ENCODE measurements at places on chromosomes 3 and 15.

- H3K27ac ChIP-seq: no peak overlapping the region
- no peaks in the 10 kb centered on the region for H3K4me1 ChIP-seq
- no peak for DNase-seq
- H3K36me3 ChIP-seq: peaks cover 58% of the 10 kb centered on the region
- H3K4me3 ChIP-seq: no peak overlapping the region
These were observed 26.3 kb downstream of the KCNMB3 start for GRCh38 chr3:179224584-179224983.

GRCh38 chr3:10935846-10936631, 56.5 kb upstream of the SLC6A1 start:
- H3K4me1 ChIP-seq: no peaks in the 10 kb centered on the region
- DNase-seq: no peak
- H3K4me3 ChIP-seq: no peak overlapping the region
- no peaks in the 10 kb centered on the region for H3K36me3 ChIP-seq
- H3K27ac ChIP-seq: no peak overlapping the region

GRCh38 chr15:35141743-35142471, 56.8 kb upstream of the NANOGP8 start:
- no peak overlapping the region for H3K27ac ChIP-seq
- no peaks in the 10 kb centered on the region for H3K36me3 ChIP-seq
- H3K27me3 ChIP-seq: no peaks in the 10 kb centered on the region
- no peaks in the 10 kb centered on the region for H3K4me1 ChIP-seq

GRCh38 chr3:57206423-57206822, 6.6 kb upstream of the HESX1 start:
- no peaks in the 10 kb centered on the region for H3K4me1 ChIP-seq
- H3K4me3 ChIP-seq: no peak overlapping the region
- no peaks in the 10 kb centered on the region for H3K27me3 ChIP-seq
- no peak overlapping the region for H3K27ac ChIP-seq

DNA sequence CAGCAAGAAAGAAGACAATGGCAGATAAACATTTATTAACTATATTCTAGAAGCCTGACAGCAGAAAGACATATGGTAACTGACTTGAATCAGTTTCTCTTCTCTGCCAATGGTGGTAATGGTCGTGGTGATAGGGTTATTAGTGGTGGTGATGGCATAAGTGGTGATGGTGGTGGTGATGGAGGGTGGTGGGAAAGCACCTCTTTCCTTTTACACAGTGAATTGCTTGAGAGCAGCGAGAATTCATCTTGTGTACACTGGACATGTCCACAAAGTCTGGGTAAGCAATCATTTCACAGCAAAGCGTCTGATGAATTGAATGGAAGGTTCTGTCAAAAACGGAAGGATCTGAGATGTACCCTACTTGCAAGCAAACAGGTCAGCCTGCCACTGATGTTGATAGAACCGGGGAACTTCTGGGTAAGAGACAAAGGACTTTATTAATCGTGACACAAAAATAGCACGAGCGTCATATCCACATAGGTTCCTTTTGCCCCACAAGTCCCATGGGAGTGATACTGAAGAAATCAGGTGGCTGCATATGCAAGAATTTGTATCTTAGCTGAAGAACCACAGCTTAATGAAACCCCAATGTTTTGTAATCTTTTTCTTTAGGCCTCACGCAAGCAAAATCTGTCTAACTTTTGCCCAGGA, 23.5 kb upstream of the TBC1D5 start:
- no peak overlapping the region for H3K27ac ChIP-seq
- no peaks in the 10 kb centered on the region for H3K36me3 ChIP-seq
- H3K4me1 ChIP-seq: no peaks in the 10 kb centered on the region
- H3K4me3 ChIP-seq: no peak overlapping the region
